Muscle of back (tissue), 13 donors: ENCODE measurements at places on chromosomes 2 and 18.

DNA sequence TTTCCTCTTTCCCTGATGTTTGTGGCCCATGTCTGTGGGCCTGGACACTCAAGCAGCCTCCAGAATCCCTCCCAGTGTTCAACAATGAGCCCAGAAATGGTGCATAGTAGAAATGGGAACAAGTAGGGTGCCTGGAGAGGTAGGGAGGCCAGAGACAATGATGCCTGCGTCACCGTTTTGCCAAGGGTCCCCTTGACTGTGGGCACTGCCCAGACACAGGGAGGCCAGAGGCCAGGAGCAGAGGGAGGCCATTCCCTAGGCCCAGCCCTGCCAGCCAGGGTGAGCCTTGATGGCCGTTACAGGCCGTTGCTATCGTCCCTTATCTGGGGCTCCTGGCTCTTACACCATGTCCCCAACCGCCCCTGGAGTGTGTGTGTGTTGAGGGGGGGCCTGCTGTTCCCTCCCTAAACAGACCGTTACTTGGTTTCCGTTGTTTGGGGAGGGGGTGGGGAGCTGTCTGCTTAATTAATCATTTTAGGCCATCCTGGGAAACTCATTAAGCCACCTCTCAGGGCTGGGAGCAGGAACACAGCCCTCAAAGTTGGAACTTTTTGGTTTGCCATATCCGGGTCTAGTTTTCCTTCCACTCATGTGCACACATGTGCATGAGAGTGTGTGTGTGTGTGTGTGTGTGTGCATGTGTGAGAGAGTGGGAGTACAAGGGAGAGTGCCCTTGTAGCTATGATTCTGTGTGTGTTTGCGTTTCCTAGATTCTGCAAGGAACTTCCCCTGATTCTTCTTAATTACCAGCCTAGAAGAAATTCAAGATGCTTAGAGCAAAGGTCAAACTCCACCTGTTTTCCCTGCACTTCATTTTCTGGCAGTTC is 135.2 kb upstream of the HAAO start:
- DNase-seq = no peak

DNA sequence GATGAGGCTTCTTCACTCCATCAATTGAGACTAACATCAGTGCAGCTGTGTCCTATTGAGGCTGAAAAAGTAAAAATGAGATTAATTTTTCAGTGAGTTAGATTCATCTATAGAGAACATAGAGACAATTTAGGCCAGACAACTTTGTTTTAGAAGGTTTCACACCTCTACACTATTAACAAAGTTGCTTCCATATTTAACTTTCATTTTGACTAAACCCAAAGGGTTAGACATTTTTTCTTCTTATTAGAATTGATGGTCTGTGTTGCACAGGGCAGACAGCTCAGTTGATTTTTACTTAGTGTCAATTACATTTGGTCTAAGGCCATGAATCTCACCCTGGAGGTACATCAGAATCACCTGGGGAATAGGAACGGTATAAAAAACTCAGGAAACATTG is 130.2 kb upstream of the NXPH2 start:
- no peak for DNase-seq

DNA sequence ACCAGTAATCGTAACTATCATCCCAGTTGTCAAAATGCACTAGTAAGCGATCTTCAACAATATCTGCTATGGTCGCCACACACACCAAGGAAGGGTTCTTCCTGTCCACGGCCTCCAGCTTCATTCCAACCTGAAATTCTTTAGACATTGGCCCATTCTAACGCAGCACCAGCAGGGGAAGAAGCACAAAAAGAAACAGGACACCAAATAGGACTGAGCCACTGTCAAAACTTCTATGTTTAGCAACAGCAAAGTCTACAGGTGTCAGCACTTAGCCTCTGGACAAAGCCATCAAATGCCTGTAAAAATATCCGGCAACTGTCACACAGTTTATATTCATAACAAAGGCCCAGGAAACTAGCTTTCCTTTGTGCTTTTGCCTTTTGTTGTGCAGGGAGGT is 175.0 kb downstream of the L3MBTL4 start:
- DNase-seq = no peak

DNA sequence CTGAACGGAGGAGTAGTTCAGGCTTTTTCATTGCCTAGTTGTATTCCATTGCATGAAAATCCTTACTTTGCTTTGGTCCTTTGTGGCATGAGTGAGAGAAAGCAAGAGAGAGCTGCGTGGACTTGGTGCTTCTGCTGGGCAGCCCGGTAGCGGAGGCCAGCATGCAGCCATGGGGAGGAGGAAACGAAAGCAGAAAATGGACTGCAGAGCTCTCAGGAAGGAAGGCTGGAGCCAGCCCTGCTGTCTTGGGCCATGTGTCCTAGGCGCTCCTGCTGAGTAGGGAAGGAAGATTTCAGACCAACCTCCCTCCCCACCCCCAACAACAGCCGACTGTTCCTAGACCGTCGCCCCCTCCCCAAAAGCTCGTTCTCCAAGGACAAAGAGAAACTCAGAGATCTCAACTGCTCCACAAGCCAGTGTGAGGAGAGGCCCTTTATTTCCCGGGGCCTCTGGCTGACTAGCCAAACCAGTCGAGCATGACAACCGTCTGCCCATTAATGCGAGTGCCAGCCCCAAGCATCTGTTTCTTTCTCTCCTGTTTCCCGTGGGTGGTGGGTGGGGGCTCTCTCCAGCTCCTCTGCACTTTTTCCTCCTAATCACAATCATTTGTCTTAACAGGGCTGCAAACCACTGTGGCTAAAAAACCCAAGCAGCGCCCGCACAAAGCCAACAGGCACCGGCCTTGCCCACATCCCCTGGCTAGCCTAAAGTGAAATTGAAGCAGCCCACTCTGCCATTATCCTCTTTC is 66.8 kb upstream of the FZD7 start:
- no peak for DNase-seq

GRCh38 chr2:77142141-77142540 is 380.0 kb downstream of the LRRTM4 start:
- DNase-seq = no peak

DNA sequence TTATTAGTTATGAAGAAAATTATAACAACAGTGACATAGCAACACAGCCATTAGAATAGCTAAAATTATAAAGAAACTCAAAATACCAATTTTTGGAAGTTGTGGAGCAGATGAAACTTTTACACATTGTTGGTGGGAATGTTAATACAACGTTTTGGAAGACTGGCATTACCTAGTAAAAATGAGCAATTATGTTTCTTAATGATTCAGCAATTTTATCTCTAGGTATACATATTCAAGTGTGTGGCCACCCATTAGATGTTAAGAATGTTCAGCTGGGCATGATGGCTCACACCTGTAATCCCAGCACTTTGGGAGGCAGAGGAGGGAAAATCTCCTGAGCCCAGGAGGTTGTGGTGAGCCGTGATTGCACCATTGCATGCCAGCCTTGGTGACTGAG is 78.8 kb downstream of the INSIG2 start:
- no peak for DNase-seq

DNA sequence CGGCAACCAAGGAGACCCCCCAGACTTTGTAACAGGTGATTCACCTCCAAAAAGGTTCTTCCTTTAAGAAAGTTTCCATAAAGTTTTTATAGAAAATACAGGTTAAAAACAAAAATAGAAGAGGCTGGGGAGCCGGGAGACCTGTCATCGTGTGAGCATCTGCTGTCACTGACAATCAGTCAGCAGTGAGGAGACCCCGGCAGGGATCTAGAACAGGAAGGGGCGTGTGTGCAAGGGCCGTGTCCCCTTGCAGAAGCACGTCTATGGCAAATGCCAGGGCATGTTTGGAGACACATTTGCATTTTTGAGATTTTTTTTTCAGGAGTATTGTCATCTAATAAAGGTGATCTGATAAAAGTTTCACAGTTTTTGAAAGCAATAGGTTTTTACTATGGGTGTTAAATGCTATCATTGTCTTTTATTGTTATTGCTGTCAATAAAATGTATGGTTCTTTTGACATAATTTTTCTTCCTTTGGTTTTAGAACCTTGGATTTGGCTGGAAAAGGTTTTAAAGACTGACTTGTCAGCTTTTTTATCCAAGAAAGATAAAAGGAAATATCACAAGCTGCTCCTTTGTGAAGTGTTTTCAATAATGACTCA is 52.1 kb downstream of the MTCL1 start:
- no peak for DNase-seq

- no peak for DNase-seq
Observed at GRCh38 chr2:104547221-104547620, 306.7 kb upstream of the POU3F3 start.
